ENCODE measurements at places on chromosomes 3 and 15.

DNA sequence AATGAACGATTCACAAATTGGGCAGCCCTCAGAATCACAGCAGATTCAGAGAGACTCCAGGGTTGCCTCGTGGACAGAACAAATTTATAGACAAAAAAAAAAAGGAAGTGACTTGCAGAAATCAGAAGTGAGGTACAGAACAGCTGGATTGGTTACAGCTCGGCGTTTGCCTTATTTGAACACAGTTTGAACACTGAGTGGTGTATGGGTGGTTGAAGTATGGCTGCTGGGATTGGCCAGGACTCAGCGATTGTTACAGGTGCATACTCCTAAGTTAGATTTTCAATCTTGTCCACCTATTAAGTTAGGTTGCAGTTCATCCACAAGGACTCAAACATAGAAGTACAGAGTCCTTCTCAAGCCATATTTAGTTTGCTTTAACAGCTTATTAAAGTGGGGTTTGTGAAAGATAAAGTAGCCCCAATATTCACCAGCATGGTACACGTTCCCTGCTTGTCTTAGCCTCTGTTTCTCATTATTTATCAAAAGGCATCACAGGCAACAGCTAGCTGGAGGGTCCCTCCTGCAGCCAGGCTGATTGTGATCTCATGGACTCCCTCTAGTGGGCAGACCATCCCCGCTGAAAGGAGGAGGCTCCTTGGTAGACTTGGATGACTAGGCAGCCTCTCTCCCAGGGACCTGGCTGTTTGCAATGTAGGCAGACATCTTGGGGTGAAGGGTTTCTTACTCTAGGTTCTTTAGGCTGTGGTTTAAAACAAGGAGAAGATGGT lies 17.6 kb upstream of the ALDH1L1 start:
- DNase-seq = peak; percentile 78

DNA sequence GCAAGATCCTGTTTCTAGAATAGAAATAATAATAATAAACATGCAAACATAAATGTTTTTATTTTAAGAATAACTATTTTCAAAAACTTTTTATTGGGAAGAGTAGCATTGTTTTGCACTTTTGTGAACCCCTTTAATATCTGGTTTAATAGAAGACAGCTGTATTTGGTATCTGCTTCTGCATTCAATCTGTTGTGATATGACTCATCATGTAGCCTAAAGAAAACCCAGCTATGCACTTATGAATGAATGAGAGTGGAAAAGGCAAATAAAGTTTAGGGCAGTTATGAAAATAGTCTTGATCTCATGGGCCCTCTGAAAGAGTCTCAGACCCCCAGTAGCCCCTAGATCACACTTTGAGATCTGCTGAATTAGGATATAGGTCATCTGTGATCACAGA lies 100.4 kb upstream of the PPP2R3A start:
- no peak for DNase-seq

DNA sequence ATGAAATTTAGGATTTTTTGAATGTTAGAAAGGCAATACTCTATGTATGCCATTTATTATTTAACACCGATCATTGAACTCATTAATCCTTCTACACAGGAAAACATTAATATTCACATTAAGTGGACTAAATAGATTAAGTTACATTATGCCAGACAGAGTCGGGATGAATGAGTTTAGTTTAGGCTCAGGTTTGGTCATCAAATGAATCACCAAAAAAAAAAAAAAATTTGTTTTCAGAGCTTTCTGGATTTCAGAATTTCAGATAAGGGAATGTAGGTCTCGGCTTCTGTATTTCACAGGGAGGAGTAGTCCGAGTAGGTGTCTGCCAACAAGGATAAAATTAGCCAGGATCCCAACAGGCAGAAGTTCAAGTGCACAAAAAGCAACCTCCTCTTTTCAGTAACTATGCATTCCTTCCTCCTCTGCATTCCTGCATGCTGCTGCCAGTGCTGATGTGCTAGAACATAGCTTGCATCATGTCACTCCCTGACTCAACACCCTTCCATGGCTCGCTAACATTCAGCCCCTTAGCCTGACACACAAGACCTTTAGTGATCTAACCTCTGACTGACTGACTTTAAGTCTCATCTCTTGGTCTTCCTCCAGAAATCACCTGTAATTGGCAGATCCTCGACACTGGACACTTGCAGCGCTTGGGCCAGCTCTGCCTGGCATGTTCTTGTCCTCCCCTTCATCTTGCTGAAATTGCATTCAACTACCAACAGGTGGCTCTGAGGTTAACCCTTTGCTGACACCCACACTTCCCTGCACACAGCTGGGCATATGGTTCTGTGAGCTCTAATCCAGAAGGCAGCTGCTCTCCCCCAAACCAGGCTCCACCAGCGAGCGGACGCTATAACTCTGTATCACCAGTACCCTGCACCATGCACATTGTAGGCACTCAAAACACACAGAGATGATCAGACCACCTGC lies 145.4 kb upstream of the PROK2 start:
- peak; percentile 62 for DNase-seq

- peak; percentile 91 for DNase-seq
Measured at GRCh38 chr3:189099031-189099471, 72.7 kb upstream of the TPRG1 start.

GRCh38 chr3:45198264-45199260 lies 27.5 kb downstream of the TMEM158 start:
- DNase-seq = no peak

GRCh38 chr15:64379216-64379960 lies 1.9 kb downstream of the PCLAF start:
- DNase-seq = no peak

DNA sequence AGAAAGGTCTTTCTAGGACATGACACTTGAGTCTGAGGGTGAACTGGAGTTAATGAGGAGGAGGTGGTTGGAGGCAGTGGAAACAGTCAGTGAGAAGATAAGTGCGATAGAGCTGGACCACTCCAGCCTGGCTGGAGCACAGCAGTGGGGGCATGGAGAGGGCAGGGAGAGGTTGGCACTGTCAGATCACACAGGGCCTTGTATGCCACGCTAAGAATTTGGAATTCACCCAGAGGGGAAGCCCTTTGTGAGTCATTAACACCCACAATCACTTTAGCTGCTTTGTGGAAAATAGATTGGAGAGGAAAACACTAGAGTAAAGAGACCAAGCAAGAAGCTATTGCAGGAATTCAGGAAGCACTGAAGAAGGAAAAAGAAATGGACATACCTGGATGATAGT lies 83.3 kb downstream of the ZNF621 start:
- no peak for DNase-seq

DNA sequence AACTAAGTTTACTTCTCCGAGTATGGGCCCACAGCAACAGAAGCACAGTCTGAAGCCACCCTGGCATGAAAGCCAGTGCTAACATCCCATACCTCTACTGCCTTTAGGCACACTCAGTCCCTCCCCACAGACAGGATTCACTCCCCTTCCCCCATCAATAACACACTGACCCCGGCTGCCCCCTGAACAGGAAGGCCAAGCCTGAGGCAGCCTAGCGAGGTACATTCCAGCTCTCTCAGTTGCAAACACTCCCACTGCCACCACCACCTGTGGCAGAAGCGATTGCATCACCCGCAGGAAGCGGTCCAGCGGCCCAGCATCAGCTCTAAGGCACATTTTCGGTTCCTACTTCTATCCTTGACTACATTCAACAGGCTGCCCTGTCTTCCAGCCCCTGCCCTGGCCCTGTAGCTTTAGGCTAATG lies 7.0 kb upstream of the BMF start:
- peak; percentile 87 for DNase-seq

- no peak for DNase-seq
Measured at GRCh38 chr3:66494959-66495667, 5.7 kb downstream of the LRIG1 start.

DNA sequence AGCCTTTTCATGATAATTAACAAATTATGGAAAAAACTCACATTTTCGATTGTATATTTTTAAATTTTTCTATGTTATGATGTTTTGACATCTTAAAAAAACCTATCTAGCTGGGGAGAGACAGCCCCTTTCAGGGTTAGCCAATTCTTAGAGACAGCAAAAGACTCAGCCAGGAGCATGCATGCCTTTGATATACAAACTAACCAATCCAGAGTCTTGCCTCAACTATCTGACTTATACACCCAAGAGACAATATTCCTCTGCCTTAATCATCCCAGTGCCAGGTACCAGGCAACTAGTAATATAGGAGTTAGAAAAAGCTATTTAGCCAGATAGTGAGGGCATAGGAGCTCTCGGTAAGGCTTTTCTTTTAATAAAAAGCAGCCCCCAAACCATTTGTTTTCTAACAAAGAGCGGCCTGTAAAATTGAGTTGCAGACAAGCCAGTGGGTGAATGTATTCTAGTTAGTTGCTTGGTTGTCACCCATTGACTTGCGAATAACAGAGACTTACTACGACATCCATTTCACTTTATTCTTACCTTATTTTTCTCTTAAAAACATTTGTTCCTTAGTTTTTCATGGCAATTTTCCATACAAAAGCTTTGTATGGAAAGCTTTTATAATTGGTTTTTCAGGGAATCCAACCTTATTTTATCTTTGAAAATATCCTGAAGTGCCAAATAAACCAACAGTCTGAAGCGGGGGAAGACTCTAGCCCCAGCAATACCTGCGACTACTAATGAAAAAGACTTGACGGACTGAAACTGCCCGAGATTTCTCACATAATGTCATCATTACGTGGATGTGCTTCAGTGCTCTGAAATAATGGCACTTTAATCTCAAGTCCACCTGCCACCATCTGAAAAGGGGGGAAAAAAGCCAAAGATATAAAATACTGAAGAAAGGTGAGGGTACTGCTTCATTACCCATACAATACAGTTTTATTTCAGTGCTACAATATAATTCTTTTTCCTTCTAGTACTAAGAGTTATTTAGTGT lies 64.6 kb upstream of the ATP2C1 start:
- no peak for DNase-seq

- DNase-seq = peak; percentile 96
Measured at GRCh38 chr3:178084938-178085816, 451.1 kb upstream of the KCNMB2 start.

DNA sequence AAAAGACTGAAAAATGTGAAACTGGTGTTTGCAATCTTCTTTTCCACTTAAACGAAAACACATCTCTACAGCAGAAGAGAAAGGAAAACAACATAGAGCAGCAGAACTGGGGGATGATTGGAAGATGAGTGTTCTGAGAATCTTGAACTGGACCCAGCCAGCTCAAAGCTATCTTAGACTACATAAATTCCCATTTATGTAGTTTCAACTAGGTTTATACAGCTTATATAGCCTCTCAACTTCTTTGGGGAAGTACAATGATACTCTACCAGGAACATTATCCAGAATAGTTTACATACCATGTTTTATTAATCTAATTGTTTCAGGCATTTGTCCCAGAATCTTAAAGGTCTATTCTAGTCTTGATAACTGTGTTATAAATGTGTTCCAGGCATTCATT lies 658.2 kb upstream of the LMCD1 start:
- DNase-seq = peak; percentile 4

GRCh38 chr3:64563751-64564150 lies 124.0 kb downstream of the ADAMTS9 start:
- DNase-seq = no peak

GRCh38 chr3:105388176-105388575 lies 21.5 kb downstream of the ALCAM start:
- DNase-seq = no peak

- DNase-seq = no peak
Measured at GRCh38 chr3:117626577-117626976, 917.0 kb downstream of the TUSC7 start.

- no peak for DNase-seq
Measured at GRCh38 chr3:156581033-156581432, 26.1 kb upstream of the SSR3 start.

- DNase-seq = no peak
Measured at GRCh38 chr3:188421151-188421821, 267.3 kb downstream of the LPP start.

DNA sequence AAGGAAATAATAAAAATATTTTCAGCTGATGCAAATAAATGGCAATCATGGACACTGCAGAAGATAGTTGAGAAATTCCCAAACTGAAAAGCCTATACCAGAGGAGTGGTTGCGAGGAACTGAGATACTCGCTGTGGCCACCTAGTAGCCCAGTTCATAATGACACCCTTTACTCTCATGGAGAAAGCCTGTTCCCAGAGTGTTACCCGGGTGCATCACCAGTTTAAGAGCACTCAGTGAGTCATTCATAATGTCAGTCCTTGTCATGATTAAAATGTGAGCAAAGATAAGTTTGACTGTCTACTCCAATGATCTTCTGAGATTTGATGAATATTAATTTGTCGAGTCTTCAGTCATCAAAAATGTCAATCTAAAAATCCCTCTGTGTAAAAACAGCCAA lies 138.4 kb upstream of the LRRC3B start:
- DNase-seq = peak; percentile 14

DNA sequence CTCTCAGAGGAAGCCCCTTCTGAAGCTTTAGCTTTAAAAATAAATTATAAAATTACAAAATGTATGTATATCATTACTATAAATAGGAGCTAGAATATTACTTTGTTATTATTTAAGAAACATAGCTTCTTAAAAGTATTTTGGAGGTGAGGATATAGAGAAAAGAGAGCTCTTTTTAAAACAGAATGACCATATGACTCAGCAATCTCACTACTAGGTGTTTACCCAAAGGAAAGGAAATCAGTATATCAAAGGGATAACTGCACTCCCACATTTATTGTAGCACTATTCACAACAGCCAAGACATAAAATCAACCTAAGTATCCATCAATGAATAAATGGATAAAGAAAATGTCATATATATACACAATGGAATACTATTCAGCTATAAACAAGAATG lies 119.6 kb downstream of the DMXL2 start:
- DNase-seq = no peak

- DNase-seq = no peak
Measured at GRCh38 chr15:67032608-67033007, 32.8 kb upstream of the SMAD3 start.

GRCh38 chr15:56920367-56920627 lies 1.9 kb downstream of the TCF12 start:
- DNase-seq = no peak

DNA sequence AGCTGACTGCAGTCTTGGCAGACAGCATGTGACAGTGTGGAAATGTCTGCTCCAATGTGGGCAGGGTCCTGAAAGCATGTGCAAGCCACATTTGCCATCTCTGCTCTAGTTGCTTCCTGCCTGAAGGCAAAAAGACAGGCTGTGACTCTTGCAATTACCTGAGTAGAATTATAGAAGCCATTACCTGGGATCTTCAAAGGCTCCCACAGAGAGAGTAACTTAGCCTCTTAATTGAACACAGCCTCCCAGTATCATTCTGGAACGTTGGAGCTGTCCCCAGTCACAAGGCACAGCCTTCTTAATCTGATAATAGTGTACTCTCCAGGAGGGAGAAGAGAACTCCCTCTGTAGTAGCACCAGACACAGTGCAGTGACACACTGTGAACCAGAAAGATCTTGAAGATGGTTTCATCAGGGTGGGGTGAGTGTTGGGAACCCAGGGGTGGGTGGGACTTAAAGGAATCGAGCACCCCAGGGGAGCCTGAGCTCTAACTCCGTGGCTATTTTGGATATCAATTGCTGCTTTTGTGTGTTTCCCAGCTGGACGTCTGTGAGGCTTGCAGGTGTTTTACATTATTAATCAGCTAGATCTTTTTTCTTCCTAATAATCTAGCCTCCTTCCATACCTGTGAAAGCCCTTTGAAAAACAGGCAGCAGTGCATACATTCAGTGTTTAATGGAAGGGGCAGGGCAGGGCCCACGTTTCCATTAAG lies 40.6 kb upstream of the GLCE start:
- no peak for DNase-seq

- no peak for DNase-seq
Measured at GRCh38 chr3:21673393-21673792, 77.6 kb downstream of the ZNF385D start.
